ENCODE measurements at places on chromosomes 6 and 20.

DNA sequence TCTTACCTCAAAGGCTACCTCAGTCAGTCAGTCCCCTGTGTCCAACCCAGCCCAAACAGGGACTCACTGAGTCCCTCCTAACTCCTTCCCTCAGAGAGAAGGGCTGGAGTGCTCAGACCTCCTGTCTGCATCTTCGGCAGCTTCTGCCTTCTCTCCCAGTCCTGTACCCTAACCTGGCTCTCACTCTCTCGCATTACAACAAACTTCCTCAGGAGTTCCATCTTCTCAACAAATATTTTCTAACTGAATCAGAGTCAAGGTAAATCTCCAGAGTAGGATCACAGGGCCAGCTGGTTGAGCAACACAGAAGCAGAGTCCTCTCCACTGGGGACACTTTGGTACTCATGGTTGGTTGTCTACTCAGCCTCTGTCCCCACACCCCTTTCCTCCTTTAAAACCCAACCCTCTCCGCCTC is 92.3 kb downstream of the MRPL14 start:
- no peak for DNase-seq

DNA sequence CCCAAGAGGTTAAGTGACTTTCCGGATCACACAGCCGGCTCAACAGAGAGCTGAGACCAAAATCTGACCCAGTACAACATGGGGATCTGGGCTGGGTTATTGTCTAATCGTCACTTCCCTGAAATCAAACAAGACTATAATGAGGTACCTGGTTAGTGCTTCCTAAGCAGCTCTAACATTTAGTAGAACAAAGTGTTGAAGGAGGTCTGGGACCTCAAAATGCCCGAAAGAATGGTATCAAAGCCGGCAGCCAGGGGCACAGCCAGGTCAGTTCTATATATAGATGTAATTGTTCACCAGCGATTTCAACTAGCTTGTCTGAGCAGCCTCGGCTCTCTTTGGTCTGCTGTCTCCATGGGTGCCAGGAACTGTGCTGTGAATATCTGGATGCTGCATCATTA is 245.5 kb upstream of the ECI2 start:
- no peak for DNase-seq

GRCh38 chr20:62267543-62267942 is 29.2 kb downstream of the OSBPL2 start:
- no peak for DNase-seq

- no peak for DNase-seq
Observed at GRCh38 chr6:16238057-16238962, at the start of gene GMPR. Gene GMPR, plus strand, starts transcription at chr6:16238587. Its CDS starts 107 bp downstream, at chr6:16238694.

DNA sequence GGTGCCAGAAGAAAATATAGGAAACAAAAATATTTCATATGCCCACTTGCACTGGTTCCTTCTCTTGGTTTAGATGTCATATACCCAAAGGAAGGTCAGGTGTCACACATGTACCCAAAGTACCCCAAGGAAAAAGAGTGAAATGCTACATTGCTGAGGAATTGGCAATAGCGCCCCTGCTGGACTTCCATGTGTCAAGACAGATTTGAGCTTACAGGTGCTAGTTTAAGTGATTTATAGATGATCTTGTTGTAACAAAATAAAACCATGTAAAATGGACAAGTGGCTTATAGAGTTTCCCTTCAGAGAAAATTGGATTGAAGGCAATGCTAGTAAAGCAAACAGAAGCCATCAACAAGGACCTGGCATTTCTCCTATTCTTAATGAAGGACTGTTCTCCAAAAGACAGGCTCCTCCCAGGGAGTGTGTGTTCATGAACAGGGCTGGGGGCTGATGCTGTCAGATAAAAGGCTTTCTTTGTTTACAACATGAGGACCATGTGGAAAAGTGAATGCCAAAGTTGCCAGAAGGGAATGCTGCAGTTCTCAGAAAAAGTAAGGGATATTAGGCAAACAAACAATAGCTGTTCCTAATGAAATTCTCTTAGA is 64.3 kb upstream of the PAK5 start:
- no peak for DNase-seq

- DNase-seq = no peak
Observed at GRCh38 chr6:79377047-79377446, 142.6 kb upstream of the HMGN3 start.

- no peak for DNase-seq
Observed at GRCh38 chr6:46174904-46175303, 4.1 kb upstream of the ENPP5 start.

DNA sequence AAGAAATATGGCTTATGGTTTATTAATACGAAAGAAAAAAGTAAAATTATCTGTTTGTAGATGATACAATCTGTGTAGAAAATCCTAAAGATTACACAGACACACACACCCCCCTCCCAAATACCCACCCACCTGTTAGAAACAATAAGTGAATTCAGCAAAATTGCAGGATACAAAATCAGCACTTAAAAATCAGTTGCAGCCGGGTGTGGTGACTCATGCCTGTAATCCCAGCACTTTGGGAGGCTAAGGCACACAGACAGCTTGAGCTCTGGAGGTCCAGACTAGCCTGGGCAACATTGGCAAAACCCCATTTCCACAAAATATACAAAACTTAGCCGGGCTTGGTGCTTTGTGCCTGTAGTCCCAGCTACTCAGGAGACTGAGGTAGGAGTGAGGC is 42.3 kb downstream of the NINL start:
- no peak for DNase-seq

DNA sequence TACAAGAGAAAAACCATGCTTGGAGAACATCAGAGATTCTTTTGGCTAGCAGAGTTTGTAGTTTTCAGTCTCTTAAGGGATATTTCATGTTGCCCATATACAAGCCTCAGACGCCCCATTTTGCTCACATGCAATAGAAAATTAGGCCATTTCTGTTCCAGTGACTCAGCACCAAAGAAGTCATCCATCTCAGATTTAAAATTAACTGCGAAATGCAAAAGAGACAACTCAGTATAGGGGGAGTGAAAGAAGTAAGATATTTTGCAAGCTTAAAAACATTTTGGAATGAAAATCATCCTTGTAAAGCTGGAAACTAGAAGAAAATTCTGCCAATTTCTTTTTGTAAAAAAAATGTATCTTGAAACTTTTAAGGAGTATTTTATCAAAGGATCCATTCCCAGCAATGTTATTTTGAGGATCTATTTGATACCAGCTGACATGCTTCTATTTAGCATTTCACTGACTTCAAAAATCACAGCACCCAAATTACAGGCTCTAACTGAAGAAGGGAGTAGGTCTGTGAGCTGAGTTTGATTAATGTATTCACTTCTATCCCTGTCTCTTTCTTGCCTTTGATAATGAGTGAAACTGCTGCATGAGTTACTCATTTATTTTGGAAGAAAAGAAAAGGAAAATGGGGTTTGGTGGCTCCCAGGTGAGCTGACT is 223.7 kb upstream of the SULF2 start:
- DNase-seq = no peak

DNA sequence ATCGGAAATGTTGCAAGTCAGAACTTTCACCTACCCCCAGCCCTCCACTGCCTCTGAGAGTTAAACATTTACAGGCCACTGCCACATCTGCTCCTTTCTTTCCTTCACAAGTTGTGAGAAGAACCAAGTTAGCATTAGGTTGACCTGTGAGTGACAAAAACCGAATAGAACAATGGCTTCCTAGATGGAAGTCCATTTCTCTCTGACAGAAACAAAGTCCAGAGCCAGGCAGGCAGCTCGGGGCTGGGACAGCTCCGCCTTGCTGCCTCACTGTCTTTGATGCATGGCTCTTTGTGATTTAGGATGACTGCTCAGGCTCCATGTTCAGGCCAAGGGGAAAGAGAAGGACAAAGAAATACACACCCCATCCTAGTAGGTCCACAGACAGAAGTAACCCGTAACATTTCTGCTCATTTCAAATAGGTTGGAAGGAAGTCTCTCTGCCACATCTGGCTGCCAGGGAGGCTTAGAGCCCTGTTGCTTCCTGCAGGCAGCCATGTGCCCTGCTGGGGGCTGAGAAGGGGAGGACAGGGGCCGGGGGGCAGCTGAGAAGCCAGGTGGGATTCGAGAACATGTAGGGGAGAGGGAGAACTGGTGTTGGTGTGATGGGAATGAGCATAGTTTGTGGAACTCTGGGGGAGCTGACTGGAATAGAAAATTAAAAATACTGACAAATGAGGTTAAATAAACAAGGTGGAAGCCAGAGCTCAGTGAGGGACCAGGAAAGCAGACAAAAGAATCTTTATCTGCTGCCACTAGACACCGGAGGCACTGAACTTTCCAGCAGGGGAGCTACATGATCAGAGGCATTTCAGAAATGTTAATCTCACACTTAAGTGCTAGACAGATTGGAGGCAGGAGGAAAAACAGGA is 19.5 kb upstream of the IER3 start:
- no peak for DNase-seq

GRCh38 chr20:53244711-53245110 is 272.6 kb downstream of the TSHZ2 start:
- no peak for DNase-seq

- no peak for DNase-seq
Observed at GRCh38 chr6:56756791-56757587, 114.3 kb upstream of the DST start.

- no peak for DNase-seq
Observed at GRCh38 chr6:148385379-148385778, 42.7 kb downstream of the SASH1 start.

DNA sequence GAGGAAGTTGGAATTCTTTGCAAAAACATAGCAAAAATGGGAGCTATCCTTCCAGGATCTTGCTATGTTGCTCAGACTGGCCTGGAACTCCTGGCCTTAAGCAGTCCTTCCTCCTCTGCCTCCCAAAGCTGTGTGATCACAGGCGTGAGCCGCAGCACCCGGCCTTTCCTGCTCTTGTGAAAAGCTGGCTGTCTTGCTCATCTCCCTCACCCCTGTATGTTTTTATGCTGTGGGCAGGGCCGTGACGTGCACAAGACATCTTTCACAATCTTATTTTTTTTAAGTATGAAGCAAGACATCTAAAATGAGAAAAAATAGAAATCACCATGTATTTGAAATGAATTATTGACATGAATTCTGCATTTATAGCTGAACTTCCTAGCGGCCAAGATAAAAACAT is 110.4 kb downstream of the SAMD5 start:
- DNase-seq = no peak

DNA sequence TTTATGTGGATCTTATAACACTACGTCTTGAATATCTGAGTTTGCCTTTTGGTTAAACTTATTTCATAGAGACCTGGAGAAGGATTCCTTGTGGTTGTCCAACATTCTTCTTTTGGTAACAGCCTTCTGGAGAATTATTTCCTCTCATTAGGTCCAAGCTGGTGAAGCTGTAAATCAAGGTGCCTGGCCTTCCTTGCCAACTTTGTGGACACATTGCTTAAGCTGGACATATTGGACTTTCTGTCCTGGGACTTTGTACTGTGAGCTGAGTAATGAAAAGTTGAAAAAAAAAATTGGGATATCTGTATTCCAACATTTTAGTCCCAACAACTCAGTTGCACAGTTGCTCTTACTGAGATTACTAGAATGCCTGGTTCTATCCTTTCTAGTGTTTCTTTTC is 186.2 kb downstream of the HAO1 start:
- no peak for DNase-seq

- DNase-seq = no peak
Observed at GRCh38 chr6:33797626-33798342, 6.0 kb downstream of the MLN start.

DNA sequence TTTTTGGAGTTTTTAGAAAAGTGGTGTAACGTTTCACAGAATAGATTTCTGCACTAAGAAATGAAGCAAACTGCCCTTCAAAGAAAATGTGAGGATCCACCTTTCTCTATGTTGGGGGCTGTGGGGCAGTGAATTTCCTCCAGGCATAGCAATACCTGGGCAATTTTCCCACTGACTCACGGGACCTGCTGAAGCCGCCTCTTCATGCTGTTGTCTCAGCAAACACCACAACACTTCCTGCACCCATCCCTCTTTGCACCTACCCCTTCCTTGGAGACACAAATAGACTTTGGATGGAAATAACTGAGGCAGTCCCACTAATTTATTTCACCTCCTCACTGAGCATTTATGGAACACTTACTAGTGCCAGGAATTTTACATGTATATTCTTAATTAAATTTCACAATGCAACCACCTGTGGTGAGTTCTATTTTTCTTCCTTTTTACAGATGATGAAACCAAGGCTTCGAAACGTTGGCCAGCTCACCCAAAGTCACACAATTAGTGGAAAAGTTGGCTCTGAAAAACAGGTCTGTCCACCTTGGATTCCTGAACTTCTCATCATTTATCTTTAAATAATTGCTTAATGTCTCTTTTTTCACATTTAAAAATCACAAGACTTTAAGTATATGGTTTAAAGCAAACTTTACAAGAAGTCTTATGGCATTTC is 17.2 kb upstream of the ADGRF1 start:
- no peak for DNase-seq

GRCh38 chr6:7899101-7899888 is 11.3 kb downstream of the TXNDC5 start:
- no peak for DNase-seq

DNA sequence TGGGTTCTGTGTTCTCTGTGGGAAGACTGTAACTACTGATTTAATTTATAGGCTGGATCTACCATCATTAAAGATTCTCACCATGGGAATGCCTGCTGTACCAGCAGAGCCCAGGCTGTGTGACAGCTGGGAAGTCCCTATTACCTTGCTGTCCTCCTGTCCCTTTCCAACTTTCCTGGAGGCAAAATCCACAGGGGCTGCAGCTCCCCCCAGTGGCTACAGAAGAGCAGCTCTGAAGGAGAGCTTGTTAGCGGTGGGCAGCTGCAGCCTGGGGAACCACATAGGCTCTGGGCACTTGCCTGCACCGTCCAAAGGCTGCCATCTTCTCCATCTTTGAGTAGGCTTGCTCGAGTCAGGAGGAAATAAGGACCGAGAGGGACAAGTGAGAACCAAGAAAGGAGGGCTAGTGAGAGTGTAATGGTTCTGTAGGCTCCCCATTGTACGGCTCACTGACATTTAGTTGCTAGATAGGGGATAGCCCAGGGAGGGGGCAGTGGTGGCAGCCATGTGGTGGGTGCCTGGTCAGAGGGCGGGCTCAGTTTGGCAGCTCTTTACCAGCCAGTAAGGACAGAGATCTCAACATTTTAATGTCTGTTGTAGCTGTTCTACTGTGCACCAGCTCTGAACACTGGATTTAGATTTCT is 155.1 kb upstream of the MLIP start:
- no peak for DNase-seq

DNA sequence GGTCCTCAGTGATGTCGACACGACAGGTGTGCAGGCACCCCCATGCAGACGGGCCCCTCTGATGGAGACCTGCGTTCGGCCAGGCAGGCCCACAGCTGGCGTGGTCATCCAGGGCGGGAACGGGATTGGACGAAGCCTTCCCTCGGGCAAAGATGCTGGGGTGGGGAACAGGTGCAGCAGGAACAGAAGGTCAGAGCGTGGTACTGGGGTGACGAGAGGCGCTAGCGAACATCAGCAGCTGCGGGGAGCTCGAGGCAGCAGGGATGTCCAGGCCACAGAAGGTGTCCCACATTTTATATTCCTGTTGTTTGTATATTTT is 96.2 kb downstream of the SLC22A23 start:
- no peak for DNase-seq

GRCh38 chr6:14596410-14596809 is 478.8 kb downstream of the CD83 start:
- DNase-seq = peak; percentile 97

DNA sequence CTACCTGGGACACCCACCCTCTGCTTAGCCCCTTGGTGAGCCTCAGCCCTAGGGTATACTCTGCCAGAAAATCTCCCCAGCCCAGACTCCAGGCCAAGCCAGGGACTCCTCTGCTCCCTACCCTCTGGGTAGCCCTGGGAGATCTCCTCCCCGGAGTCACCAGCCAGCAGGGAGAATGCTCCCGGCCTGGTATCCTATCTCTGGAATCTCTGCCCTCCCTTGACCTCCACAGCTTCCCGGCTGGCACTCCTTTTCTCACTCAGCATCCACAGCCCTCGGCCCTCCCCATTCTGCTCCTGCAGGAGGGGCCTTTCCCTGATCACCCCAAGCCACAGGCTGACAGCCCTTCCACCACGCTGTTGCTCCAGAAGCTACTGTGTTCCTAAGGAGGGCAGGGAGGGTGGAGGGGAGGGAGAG is 22.6 kb downstream of the NOL4L start:
- no peak for DNase-seq

Data from skeletal muscle cell (primary cell).